ENCODE measurements at places on chromosomes 5 and 9.

GRCh38 chr5:170362102-170362501, 27.1 kb downstream of the KCNMB1 start:
- DNase-seq: no peak

DNA sequence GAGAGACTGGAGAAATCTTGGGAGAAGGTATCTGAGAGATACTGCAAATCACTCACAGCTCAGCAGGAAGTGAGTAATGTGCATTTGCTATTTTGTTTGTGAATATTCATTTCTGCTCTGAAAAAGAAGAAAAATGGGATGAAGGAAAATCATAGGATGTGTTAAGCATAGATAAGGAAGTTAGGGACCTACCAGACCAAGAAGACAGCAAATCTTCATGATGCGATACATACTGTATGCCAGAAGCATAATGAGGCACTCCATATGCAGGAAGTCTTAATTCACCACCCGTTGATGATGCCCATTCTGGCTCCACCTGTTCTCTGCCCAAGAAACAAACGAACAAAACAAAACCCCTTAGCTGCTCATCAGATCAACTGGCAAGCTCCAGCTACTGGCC, 6.1 kb upstream of the DAPK1 start:
- no peak for DNase-seq

- DNase-seq: no peak
These were observed 299.8 kb downstream of the GABRB2 start for GRCh38 chr5:161246749-161247148.

DNA sequence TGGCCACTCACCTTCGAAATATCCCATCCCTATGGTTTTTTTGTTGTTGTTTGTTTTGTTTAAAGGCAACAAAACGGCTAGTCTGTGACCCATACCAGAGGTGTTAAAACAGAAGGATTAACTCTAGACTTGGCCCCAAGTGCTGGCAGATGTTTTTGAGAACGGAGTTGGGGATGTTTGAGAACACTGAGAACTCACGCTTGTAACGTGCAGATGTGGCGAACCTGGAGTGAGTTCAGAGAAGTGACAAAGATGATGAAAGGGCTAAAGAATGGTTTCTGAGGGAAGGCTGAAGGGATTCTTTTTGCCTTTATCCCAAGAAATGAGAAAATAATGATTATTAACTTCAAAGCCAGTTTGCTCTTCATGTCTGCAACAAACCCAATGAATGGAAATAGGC, 286.5 kb downstream of the ZNF608 start:
- DNase-seq: no peak

GRCh38 chr5:55918087-55919035, 67.2 kb downstream of the IL31RA start:
- DNase-seq: no peak

DNA sequence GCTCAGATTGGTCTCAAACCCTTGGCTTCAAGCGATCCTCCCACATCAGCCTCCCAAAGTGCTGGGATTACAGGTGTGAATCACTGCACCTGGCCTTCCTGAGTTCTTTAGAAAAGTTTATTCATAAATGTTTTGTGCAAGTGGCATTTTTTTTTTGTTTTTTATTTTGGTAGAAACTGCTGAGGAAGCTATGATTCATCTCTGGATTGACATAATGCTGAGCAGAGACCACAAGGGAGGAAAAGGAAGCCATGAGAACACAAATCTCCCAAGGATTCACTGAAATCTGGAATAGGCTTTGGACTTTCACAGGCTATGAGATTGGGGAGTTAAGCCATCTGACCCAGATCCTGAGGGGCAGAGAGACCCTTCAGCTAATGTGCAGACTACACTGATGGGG, 3.4 kb upstream of the SLC46A2 start:
- DNase-seq: peak; percentile 12

GRCh38 chr5:177303925-177304391, 359 bp downstream of the PRELID1 start:
- no peak for DNase-seq

DNA sequence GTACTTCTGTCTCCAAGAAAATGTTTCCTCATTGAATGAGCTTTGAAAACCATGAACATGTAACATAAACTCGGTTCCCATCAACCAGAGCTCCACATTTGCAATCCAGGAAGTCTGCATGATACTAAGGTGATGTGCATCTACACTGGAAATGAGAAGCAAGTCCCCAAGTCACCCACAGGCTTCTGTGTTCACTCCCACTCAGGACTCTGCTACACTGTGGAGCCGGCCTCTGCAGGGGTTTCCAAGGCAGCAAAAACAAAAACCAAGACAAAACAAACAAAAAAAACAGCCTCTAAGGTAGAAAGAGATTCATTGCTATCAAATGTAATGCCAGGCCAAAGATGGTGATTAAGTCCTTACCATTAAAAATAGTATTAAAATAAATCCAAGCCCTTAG, 593.7 kb downstream of the IRX1 start:
- DNase-seq: no peak

GRCh38 chr5:32047056-32047455, 127.1 kb downstream of the GOLPH3 start:
- DNase-seq: no peak

GRCh38 chr5:89300426-89300970, 417.5 kb upstream of the MEF2C start:
- DNase-seq: no peak

DNA sequence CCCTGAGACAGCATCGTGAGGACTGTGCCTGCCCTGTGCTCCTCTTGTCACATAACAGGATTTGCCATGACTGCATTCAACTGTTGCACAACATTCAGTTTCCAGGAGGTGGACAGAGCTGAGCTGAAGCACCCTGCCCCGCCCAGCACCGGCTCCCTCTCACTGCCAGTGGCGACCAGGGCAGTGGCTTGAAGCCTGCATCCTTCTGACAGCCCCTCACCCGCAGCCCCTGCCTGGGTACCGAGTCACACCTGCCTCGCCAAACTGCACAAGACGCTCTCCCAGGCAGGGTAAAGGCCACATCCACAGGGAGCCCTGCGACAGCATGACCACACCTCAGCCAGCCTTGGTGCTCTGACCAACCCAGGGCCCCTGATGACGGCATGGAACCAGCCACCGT, 59.9 kb upstream of the ZNF354A start:
- DNase-seq: no peak

- DNase-seq: no peak
These were observed 22.6 kb downstream of the ACTL7A start for GRCh38 chr9:108884701-108885100.

- DNase-seq: no peak
These were observed 637.8 kb upstream of the WWC1 start for GRCh38 chr5:167653645-167654106.

GRCh38 chr9:130364619-130365322, 80.0 kb upstream of the ASS1 start:
- DNase-seq: no peak
